ENCODE measurements at places on chromosomes 7 and 10.

DNA sequence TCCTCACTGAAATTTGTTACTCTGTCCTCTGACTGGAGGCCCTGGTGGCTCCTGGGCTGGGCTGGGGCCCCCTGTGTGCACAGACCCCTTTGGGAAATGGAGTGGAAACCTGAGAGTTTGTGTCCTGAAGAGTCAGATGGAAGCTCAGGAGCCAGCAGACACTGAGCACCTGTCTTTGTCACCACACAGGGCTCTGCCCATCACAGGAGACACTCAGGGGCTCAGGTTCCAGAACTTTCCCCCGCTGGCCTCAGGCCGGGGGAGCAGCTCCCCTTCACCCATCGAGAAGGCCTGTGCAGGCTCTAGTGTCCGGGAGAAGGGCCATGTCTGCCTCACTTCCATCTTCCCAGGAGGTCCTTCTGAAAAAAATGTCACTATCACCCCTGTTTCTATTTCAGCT is 22.3 kb upstream of the PITRM1 start:
- no peak overlapping the region for H3K4me3 ChIP-seq
- H3K4me1 ChIP-seq = peaks cover 11% of the 10 kb centered on the region
- DNase-seq = no peak
- no peaks in the 10 kb centered on the region for H3K36me3 ChIP-seq
- H3K27me3 ChIP-seq = peaks cover 14% of the 10 kb centered on the region

DNA sequence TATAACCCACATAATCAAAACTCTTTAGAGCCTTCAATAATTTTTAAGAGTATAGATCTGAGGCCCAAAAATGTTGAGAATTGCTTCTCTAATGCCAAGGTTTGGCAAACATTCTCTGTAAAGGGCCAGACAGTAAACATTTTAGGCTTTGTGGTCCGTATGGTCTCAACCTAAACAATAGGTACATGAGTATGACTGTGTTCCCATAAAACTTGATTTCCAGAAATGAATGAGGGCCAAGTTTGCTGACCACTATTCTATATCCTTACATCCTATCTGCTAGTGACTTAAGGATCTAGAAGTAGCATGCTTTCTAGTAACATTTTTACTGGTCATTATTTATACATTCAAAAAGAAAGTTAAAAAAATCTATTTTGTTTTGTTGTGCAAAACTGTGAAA is 58.9 kb downstream of the MPP7 start:
- no peak overlapping the region for H3K4me3 ChIP-seq
- no peak for DNase-seq
- no peaks in the 10 kb centered on the region for H3K36me3 ChIP-seq
- peaks cover 3% of the 10 kb centered on the region for H3K4me1 ChIP-seq

- no peak for DNase-seq
- peaks cover 8% of the 10 kb centered on the region for H3K27me3 ChIP-seq
- no peaks in the 10 kb centered on the region for H3K4me1 ChIP-seq
Observed at GRCh38 chr7:72032934-72033333, 379.2 kb downstream of the CALN1 start.

DNA sequence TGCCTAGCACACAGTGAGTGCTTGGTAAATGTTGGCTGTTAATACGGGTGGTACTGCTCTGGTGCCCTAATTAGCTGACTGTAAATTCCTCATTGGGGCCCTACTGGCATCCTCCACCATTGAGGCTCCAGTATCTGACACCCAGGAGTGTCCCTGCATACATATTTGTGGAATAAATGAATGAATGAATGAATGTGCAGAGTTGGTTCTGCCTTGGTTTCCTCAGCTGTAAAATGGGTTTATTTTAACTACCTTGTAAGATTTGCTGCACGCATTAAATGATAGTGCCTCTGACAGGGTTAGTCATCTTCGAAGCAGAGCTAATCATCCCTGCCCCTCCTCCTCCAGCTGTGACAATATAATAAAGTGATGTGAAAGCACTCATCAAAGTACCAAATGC is 45.8 kb downstream of the ALDH18A1 start:
- no peak for DNase-seq
- H3K27ac ChIP-seq = no peak overlapping the region
- no peaks in the 10 kb centered on the region for H3K27me3 ChIP-seq
- no peak overlapping the region for H3K4me3 ChIP-seq
- no peaks in the 10 kb centered on the region for H3K4me1 ChIP-seq

- peaks cover 9% of the 10 kb centered on the region for H3K36me3 ChIP-seq
- H3K4me3 ChIP-seq = no peak overlapping the region
- no peak for DNase-seq
- H3K27ac ChIP-seq = no peak overlapping the region
- H3K27me3 ChIP-seq = no peaks in the 10 kb centered on the region
- H3K4me1 ChIP-seq = peaks cover 10% of the 10 kb centered on the region
Observed at GRCh38 chr7:28016297-28016696, 164.3 kb downstream of the JAZF1 start.

DNA sequence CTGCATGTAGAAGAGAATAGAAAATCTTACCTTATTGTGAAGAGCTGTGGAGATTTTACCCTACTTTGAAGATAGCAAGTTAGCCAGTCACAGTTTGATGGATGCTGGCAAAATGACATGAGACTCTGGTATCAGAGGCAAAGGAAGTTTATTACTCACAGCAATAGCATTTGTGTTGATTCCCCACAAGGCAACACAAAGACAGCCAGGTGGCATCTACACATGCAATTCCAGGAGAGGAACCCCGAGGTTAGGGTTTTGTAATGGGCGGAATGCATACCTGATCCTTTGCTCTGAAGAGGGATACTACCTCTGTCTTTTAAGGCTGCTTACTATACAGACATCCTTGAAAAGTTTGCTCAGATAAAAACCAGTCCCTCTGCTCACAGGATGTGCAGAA is 59.5 kb downstream of the AHR start:
- no peak for DNase-seq
- H3K4me1 ChIP-seq = no peaks in the 10 kb centered on the region
- no peak overlapping the region for H3K4me3 ChIP-seq
- peaks cover 13% of the 10 kb centered on the region for H3K36me3 ChIP-seq

All from mesothelial cell of epicardium (in vitro differentiated cells).